HepG2 (cell line): ENCODE measurements at places on chromosomes 7 and 10.

GRCh38 chr10:19922236-19922963 is 106.2 kb downstream of the PLXDC2 start:
- DNase-seq = no peak

DNA sequence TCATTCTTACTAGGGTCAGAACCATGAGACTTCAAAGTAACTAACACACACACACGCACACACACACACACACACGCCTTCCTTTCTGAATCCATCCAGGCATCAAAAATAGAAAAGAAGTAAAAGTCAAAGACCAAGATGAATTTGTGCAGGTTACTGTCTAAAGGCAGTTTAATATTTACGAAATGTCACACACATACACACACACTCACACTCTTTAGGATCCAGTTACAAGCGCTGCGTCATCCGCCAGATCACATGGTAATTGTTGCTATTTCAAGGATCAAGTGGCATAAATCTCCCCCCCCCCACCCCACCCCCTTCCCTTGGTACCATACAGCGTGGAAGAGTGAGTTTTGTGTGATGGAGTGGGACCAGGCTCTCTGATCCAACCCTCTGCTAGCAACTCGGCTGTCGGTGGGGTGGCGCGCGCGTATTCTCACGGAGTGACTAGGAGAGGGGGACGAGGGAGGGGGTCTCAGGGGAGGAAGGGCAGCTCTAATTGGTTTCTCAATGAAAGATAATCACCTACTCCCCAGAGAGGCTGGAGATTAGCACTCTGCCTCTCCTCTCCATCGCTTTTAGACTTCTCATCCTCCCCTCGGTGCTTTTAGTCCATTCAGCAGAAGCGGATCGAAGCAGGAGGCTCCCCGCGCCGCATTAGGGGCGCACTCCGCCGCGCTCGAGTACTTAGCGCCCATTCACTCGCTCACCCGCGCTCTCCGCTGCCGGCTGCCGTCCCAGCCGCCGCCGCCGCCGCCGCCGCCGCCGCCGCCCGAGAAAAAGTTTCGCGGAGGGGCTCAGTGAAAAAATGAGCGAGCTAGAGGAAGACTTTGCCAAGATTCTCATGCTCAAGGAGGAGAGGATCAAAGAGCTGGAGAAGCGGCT is 83.5 kb upstream of the PRKG1 start:
- DNase-seq = no peak

GRCh38 chr7:23927709-23928417 is 217.8 kb downstream of the STK31 start:
- DNase-seq = no peak

- peak; percentile 100 for DNase-seq
These were observed 181.4 kb upstream of the TNS3 start for GRCh38 chr7:47763063-47763974.

- DNase-seq = peak; percentile 63
These were observed at the start of gene PHYHIPL for GRCh38 chr10:59176241-59177030. Gene PHYHIPL, plus strand, starts transcription at chr10:59176643. Its CDS starts 211 bp downstream, at chr10:59176854.

DNA sequence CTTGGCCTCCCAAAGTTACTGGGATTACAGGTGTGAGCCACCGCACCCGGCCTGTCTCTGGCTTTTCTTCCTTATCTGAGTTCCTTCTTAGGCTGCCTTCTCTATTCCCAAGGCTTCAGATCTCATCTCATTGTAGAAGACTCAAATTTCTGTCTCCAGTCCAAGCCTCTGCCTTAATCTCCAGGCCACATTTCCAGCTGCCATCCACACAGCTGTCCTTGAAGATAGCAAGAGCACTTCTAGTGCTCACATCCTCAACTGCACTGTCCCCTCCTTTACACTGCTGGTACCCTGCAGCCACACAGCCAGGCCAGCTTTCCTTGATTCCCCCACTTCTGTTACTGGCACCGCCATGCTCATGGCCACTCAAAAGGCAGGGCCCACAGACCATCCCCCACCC is 35.6 kb downstream of the POLL start:
- DNase-seq = no peak

GRCh38 chr10:124372899-124373298 is 45.8 kb downstream of the OAT start:
- DNase-seq = no peak

DNA sequence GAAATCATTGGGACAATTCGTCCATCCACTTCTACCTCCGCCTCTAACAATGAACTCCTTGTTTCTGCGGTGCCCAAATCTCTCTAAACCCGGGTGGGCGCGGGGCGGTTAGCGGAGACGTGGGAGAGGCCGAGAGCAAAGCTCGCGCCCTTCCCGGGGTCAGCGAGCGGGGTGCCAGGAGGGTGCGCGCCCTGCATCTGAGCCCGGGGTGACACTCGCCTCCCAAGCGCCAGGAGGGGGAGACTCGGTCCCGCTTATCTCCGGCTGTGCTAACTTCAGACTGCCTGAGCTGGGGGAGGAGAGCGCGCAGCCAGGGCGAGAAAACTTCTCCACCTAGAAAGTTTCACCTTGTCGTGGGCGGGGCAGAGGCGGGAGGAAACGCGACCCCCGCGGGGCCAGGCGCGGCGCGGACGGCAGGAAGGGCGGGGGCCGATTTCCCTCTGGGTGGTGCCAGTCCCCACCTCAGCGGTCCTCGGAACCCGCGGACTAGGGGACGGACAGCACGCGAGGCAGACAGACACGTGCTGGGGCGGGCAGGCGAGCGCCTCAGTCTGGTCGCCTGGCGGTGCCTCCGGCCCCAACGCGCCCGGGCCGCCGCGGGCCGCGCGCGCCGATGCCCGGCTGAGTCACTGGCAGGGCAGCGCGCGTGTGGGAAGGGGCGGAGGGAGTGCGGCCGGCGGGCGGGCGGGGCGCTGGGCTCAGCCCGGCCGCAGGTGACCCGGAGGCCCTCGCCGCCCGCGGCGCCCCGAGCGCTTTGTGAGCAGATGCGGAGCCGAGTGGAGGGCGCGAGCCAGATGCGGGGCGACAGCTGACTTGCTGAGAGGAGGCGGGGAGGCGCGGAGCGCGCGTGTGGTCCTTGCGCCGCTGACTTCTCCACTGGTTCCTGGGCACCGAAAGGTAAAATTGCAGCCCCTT is at the start of gene MET:
Gene MET (plus strand): TSS at position 516 of the 915 bp plus-strand sequence. CDS start 26,889 bp downstream, outside the sequence.
- DNase-seq = peak; percentile 80

DNA sequence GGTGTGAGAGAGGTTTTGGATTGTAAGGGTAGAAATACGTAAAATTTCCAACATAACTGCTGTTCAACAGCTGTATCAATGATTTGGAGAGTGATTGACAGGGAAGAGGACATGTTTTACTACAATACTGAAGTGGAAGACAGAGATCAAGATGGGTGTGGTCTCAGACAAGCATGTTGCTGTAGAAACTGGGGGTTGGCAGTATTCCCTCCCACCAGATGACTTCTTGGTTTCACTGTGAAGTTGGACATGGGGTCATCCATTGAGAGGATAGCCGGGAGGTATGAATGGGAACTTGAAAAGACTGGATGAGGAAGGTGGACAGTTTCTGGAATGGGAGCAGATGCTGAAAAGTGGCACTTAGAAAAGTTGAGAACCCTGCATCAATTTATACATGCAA is 95.3 kb upstream of the HDAC9 start:
- DNase-seq = no peak

- DNase-seq = no peak
These were observed 241.8 kb downstream of the TEX36 start for GRCh38 chr10:125441151-125441550.

DNA sequence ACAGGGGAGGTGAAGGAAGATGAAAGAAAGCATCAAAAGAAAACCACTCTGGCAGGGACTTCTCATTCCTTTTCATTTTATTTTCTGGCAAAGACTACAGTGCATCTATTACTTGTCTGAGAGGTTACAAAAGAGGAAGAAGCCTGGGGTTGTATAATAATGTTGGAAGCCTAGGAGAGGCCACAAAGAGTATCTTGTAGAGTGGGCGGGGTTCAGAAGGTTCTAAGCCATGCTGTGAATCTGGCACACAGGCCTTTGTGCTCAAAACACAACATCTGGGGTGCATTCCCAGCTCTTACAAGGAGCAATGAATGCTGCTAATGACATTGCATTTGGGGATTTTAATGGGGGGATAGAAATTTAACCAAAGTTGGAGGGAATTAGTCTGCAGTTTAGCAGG is 49.4 kb downstream of the MRPL32 start:
- no peak for DNase-seq

DNA sequence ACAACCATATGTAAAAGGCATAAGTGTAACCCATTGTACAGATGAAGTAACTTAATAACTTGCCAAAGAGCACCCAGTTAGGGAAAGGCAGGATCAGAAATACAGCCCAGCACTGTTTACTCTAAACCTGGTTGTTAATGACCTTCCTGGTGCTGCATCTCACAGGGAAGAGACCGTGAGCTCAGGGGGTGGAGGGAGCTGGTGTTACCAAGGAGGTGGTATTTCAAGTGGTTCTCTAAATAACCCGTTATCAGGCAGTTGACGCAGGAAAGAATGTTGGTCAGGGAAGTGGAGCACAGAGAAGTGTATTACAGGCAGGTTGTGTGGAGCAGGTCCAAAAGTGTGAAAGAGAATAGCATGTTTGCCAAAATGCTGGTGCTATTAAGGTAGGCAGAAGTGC is 4.4 kb upstream of the ST7 start:
- DNase-seq = no peak

DNA sequence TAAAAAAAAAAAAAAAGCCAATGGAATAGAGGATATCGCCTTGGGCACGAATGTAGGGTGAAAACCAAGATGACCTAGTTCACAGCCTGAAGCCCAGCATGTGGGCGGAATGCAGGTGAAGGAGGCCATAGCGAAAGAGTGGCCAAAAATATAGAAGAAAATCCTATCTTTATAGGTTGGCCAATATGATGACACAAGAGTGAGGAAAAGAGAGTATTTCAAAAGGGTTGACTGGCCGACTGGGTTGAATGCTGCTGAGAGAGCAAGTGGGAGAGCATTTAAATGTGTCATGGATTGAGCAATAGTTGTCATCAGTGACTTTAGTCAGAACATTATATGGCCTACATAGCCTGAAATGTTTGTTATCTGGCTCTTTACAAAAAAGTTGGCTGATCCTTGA is 17.2 kb upstream of the GLI3 start:
- DNase-seq = no peak

DNA sequence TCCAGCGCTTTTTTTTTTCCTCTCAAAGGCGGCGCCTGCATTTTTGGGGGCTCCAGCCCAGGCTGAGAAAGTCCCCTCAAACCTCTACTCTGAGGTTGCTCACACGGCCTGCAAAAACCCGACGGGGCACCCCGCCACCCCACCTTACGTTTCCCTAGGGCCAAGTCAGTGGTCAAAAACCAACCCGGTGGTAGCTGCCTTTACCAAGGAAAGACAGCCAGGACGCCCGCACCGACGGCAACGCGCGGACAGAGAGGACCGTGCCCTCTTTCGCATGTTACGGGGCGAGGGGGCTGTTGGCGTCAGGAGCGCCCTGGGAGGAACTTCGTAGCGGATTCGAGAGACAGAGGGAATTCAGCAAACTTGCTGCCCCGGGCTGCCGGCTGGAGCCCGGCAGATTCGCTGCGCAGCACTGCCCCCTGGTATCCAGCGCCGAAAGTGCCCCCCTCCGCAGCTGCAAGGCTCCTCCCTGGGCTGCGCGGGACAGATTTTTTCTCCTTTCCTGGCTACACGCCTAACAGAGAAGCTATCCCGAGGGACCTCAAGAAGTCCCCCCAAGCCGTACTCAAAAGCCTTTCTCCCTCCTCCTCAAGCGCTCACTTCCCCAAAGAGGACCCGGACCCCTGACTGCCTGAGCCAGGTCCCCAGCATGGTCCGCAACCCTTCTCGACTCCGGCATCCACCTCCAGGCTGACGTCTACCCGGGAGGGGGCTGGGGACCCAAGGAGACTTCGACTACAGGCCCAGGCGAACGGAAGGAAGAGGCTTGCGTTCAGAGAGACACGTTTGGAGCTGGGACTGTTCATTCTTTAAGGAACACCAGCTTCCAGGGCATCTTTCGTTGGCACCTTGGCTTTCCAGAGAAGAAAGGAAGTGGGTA is 27.7 kb upstream of the VAX1 start:
- no peak for DNase-seq

DNA sequence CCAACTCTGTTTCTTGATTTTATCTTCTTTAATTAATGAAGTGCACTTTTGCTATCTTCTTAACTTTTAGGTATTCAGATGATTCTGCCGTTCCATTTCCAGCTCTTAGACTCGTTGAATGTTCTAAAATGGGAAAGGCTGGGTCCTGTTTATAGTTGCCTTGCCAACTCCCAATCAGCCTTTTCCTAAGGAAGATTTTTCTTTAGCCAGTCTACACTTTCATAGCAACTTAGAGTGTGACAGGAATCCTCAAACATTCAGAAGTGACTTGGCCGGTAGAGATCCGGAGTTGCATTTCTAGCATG is 23.0 kb upstream of the TRIL start:
- no peak for DNase-seq

DNA sequence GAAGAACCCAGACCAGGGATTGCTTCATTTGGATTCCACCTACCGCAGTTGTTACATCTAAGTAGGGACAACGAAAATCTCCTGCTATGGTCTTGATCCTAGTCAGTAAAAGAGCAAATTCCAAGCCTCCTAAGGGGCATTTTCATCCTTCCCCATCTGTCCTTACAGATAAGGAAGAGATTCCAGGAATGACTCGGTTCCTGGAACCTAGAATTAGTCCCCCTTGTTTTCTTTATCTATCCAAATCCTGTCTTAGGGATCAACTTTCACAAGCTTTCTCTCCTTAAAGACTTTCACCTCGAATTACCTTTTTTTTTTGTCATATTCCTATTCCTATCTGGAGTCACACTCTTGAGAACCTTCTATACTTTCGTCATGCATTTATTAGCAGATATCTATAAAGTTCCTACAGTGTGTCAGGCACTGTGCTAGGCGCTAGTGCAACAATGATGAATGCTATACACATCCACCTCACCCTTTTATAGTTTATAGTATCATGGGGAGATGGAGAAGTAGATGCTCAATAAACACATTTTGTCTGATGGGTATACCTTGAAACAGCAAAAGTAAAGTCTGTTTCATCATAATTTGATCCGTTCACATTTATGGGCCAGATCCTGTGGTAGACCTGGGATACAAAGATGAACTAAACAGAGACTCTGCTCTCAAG is 39.2 kb downstream of the LAMB4 start:
- DNase-seq = no peak

DNA sequence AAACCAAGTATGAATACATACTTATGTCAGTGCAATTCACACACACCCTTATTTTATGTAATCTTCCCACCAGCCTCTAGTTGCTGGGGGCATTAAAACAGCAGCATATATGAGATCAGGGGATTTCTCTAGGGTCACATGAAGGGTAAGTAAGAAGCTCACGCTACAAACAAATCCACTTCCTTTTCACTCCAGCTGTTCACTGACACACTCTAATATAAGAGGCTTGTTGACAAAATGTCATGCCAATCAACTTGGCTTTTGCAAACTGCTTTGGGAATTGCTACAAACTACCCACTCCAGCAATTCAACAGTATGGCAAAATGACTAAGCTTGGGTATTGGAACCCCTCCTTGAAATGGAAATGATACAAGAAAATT is 10.3 kb downstream of the FAM3C start:
- DNase-seq = no peak

- no peak for DNase-seq
These were observed 181.2 kb upstream of the AGR3 start for GRCh38 chr7:17063045-17063383.

DNA sequence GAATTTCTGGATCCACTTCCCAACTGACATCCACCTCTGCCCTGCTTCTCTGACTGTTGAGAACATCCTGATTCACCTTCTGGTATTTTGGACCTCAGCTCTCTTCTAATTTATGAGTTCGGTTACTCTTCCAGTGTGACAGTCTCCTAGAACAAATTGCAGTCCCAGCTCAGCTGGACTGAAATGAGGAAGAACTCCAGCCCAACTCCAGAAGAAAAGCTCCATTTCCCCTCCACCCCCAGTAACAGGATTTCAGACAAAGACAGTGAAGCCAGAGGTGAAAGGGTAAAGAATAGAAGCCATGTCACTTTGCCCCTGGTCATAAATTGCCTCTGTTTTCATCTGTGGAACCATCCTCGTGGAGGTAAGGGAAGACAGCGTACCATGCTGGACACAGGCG is 26.2 kb upstream of the INHBA start:
- no peak for DNase-seq
